ENCODE measurements at places on chromosomes 12 and 14. TPM values are rescaled to one million over a fixed set of nuclear protein-coding genes. Genes with fewer than 3 reads are reported as not detected.

MANSC4 gene
- not detected for total RNA-seq

PROX2 gene
- 0.21 TPM for total RNA-seq

TSPAN19 gene
- not detected for total RNA-seq

KRT80 gene
- total RNA-seq: not detected

EML5 gene
- total RNA-seq: 3.8 TPM

IL22 gene
- total RNA-seq: not detected

MRPL52 gene
- total RNA-seq: 8.7 TPM

ART4 gene
- total RNA-seq: not detected

SOCS2 gene
- 6.9 TPM for total RNA-seq

Data from mononuclear cell (primary cell).